Activated naive CD4-positive, alpha-beta T cell treated with anti-CD3 and anti-CD28 coated beads, Interleukin-2, amount 50 U/mL, for 16 hours (primary cell): ENCODE measurements at places on chromosomes 3 and 15.

DNA sequence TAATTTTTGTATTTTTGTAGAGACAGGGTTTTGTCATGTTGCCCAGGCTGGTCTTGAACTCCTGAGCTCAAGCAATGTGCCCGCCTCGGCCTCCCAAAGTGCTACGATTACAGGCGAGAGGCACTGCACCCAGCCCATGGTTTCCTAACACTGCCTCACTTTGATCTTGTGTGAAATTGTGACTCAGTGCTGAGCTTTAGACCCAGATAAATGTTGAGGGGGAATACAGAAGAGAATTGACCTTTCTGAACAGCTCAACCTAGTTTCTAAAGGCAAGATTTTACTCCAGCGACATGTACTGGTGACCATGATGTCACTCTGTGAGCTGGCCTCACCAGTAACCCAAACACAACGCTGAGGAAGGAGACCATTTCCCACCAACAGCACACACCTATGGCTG is 73.5 kb downstream of the ATP1B3 start:
- DNase-seq: no peak

DNA sequence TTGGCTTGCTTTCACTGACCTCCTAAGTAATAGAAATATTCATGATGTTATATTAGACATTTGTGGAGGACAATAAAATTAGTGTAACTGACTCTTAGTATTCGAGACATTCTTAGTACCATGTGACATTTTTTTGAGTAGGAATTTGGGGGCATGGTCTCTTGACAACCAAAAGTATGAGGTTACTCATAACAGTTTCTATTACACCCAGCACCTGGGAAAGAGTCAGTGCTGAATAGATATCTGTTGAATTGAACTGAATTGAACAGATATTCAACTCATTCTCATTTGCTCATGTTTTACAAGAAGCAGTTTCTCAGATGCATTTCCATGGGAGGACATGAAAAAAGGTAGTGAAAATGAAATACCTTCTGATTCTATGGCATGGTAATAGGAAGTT is 84.4 kb downstream of the CMSS1 start:
- no peak for DNase-seq

- DNase-seq: no peak
These were observed 11.0 kb downstream of the THBS1 start for GRCh38 chr15:39591896-39592315.

DNA sequence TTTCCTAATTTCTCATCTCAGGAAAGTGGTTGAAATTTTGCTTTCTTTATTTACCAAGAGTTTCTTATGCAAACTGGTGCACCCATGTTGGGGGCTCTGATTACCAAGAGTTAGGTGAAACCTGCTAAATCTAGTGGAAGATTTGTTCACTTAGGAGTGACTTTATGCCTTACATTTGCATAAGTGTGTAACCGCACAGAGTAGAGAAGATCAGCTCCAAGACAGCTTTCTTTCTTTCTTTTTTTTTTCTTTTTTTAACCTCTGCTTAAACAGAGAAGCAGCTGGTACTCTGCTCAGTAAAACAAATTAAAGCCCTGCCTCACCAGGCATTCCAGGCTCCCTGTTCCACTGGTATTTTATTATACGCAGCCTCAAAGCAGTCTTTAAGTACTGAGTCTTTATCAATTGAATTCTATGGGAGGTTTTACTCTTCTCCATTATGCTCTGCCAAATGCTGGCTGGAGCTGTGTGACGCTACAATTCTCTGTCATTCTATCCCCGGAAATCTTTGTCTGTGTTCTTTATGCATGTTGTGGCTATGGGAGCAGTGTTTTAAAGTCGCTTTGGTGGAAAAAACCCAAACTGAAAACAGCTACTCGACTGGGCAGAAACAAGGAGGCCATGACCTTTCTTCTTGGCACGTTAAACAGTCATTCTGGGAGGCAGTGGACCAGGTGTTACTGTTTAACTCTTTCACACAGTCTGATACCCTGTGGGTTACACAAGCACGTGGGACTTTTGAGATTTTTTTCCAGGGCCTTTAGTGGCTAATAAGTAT is 55.2 kb upstream of the GBE1 start:
- DNase-seq: no peak

- no peak for DNase-seq
These were observed 191.4 kb downstream of the MEIS2 start for GRCh38 chr15:36908991-36909390.

DNA sequence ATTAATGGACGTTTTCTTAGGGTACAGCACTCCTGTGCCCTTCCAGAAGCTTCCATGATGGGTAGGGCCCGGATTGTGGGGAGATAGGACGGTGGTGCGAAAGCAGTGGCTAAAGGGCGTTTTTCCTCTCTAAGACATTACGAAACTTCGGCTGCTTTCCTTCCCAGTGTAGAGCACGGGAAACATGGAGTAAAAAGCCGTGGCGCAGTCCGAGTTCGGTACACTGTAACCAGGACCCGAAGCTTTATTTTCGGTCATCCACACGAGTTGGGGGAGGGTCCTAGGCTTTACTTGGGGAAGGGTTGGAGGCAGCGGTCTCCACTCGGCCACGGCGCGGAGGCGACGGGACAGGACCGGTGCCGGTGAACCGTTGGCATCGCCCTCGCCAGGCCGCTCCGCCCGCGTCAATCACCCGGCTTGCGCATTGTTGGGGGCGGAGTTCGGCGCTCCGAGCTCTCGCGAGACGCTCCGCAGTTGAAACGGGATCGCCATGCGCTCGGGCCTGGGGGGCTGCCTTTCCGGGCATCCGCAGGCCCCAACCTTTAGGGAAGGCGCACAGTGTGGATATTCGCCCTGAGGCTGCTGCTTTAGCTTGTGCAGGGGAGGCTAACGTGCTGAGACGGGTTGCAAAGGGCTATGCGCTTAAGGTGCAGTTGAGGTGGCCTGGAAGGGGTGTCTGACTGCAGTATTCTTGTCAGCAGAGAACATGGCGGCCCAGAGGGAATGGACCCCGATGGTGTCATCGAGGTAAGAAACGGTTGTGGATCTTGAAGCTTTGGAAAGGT is 546 bp downstream of the EIF4A2 start:
- DNase-seq: peak; percentile 77

- no peak for DNase-seq
These were observed 946.0 kb downstream of the IGSF11 start for GRCh38 chr3:118088696-118089095.

DNA sequence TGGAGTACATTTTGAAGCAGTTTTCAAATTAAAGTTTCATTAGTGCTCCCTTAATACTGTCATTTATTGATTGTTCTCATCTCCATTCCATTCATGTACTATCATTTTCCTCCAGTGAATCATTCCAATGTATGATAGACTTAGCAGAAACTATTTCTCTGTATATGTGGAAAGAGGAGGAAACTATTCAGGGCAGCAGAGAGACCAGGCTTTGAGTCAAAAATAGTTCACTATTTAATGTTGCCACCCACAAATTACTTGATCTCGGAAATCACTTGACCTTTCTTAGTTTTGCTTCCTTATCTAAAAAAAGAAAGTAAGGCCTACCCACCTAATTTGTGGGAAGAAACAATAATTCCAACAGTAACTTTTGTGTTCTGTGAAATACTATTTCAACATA is 610.5 kb upstream of the ZNF385D start:
- no peak for DNase-seq

DNA sequence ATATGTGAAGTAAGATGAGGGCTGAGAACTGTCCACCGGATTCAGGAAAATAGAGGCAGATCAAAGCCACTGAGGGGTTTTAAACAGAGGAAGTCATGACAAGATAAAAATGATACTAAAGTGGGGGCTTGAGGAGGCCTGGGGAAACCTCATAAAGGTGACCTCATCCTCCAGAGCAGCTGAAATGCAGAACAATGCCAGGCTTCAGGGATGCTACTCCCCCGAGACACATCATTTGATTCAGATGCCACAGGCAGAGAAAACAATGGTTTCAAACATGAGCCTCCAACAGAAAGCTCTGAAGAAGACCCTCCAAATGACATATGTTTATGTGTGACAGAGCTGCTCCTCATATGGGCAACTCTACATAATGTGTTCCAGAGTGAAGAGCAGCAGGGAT is 6.4 kb downstream of the CFAP20DC start:
- DNase-seq: no peak

DNA sequence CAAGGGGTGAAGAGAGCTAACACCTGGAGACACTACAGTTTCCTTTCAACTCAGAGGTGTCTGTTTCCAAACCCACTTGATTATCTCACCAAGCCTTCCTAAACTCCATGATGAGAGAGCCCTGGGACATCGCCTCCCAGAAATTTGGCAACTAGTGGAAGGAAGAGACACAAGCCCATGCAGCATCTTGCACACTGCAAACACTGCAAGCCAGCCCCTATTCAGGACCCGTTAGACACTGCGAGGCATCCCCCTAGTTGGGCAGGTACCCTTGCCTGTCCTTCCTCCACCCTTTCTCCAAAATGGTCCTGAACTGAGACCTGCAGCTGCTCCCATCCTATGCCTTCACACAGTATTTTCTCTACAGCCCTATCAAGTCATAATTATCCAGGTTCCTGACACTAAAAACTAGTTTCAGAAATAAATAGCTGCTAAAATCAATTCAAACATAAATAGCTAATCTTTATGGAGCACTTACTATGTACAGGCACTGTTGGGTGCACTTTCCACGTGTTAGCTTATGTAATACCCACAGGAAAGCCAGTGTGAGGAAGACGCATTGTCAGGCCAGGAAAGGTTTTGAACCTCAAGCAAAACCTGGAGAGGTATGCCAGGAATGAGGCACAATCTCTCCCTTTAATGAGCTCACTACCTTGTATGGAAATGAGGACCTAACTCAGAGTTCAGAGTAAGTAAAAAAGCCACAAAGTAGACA is 2.8 kb downstream of the MAGI1 start:
- DNase-seq: no peak

- DNase-seq: no peak
These were observed 6.7 kb downstream of the TNFSF10 start for GRCh38 chr3:172516318-172517214.

- DNase-seq: no peak
These were observed 48.4 kb downstream of the MOBP start for GRCh38 chr3:39515681-39516441.

GRCh38 chr3:177367788-177368187 is 170.5 kb upstream of the TBL1XR1 start:
- no peak for DNase-seq

GRCh38 chr15:31060429-31061140 is 40.9 kb downstream of the TRPM1 start:
- no peak for DNase-seq

- no peak for DNase-seq
These were observed 291.0 kb downstream of the CLSTN2 start for GRCh38 chr3:140225996-140226395.

DNA sequence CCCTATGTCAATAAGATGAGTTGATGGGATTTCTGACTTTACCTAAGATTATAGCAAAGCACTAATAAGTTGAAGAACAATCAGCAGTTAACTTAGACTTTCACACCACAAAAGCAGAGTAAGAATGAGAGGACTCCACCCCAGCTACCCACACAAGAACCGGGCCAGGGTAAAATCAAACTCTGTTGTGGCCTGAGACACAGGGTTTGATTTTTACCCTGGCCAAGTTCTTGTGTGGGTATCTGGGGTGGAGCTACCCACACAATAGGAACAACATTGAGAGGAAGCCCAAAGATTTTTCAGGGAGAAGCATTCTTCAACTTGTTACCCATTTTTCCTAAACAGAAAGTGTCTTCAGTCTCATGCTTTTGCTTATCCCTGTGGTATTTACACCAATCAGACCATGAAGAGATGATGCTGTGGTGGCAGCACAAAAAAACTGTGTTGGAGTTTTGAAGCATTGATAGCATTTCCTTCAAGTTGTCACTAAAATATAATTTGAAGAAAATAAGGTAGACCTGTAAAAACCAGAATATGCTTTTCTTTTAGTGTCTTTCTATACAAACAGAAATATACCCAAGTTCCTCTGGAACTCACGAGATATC is 25.6 kb downstream of the CPOX start:
- DNase-seq: no peak

DNA sequence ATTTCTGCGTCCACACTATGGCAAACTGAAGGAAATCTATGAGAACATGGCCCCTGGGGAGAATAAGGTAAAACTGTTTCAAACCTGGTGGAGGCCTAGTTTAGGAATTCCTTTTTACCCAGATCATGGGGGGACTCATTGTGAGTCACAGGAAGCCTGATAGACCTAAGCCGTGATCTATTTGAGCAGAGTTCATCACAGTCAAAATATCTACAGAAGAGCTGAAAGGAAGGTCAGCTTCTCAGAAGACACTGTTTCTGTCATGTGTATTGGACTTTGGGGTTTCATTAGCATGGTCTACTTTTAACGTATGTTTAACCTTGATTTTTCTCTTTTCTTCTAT is 1.3 kb downstream of the PSMD2 start:
- DNase-seq: no peak

DNA sequence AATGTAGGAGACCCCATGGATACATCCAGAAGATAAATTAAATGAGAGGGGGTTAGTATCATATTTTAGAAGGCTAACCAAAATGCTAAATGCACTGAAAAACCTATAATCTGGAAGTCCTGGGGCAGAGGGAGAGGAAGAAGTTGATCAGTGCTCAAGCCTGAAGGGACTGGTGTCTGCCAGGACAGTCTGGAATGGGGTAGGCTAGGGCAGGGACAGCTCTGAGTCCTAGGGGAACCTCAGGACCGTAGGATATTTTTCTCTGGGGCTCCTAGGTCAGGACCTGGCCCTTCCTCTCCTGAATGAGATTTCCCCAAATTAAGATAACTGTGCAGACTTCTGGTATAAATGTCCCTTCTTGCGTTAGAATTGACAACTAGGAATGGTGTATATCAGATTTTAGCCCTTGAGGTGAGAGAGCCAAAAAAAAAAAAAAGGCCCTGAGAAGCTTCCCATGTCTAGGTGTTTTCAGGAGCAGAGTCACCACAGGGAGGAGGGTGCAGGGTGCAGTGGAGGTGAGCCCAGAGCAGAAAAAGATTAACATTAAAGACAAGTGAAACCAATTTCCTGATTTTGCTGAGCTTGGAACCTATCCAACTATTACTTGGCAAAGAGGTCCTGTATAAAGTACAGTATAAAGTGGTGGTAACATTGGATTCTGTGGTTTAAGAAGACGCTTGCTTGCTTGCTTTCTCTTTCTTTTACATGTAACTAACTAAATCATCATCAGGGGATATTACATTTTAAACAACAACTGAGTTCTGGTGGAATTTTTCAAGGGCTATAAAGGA is 63.5 kb downstream of the HACD2 start:
- no peak for DNase-seq
